Motor neuron (in vitro differentiated cells): ENCODE measurements at places on chromosomes 3 and 15. TPM values are rescaled to one million over a fixed set of nuclear protein-coding genes. Genes with fewer than 3 reads are reported as not detected.
A peak's percentile ranks its signal among the peaks of the same experiment; 100 is the strongest.

- no peak for ATAC-seq
Measured at GRCh38 chr3:37149257-37149656, 25.1 kb downstream of the LRRFIP2 start.

DNA sequence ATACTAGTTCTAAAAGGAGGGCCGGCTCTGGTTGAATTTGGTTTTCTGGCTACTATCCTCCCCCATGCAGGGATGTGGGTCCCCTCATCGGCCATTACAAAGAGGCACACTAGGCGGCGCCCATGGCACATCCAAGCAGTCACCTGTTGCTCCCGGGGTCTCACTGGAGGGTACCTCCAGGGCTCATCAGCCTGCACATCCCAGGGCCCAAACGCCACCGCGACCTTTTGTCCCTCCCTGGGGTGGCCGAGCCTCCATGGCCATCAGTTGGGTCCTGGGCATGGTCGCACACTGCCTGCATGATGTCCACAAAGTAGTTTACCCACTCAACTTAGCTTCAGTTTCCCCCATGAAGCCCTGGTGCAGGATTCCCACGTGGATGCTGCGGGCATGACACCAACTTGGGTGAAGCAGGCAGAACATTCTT is 28.3 kb downstream of the IDH3A start:
- peak; percentile 55 for ATAC-seq

PLEKHO2 gene
- total RNA-seq = 9.3 and 13.3 TPM in 2 replicates

- ATAC-seq = no peak
Measured at GRCh38 chr15:70269311-70269911, 171.7 kb upstream of the TLE3 start.

- no peak for ATAC-seq
Measured at GRCh38 chr3:52146811-52147210, 7.4 kb downstream of the POC1A start.

GRCh38 chr3:148459931-148460513 is 237.7 kb upstream of the AGTR1 start:
- ATAC-seq = no peak

DNA sequence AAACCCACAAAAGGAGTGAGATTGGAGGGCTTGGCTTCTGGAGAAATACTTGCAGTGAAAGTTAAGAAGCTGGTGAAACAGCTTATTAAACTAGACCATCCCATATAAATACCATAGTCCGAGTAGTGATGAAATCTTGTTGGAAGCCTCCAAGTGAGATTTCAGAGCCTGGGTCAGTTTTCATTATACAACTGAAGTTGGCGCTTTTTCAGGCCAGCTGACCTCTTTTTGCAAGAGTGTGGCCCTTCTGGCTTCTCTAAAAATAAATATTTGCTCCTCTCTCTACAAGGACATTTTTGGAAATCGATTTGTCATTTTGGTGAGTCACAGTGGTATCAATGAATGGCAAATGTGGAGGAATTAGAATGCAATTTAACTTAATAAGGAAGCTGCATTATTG is 51.2 kb upstream of the THRB start:
- no peak for ATAC-seq

DNA sequence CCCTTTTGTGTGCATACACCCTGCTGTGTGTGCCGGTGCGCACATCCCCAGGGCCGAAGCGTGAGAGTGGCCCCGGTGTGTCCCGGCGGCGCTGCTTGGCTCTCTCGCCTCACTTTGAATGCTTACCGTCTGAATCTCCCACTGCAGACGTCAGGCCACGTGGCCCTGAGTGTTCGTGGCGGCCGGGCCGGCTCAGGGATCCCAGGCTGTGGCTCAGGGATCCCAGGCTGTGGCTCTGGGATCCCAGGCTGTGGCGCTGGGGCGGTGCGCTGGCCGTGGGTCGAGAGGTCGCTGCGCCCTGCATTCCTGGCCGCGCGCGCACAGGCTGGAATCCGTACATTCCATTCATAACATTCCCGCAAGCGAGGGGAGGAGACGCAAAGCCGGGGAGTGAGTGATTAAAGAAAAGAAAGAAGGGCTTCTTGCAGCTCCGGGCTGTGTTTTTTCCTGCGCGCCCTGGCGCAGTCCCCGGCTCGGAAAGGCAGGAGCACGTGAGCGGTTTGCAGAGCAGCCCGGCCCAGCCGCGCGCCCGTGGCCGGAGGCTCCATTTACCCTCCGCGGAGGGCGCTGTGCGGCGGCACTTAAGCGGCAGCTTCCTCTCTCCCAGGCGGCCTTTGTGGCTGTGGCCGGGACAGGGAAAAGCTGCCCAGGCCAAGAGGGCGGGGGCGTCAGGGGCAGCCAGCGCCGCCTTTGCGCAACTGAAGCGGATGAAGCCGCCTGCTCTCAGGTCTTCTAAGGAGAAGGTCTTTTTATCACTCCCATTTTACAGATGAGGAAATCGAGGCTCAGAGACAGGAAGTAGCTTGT is 87.0 kb upstream of the ALDH1L1 start:
- ATAC-seq = peak; percentile 88

LARP6 gene
- total RNA-seq = 18.4 and 26.4 TPM in 2 replicates

DNA sequence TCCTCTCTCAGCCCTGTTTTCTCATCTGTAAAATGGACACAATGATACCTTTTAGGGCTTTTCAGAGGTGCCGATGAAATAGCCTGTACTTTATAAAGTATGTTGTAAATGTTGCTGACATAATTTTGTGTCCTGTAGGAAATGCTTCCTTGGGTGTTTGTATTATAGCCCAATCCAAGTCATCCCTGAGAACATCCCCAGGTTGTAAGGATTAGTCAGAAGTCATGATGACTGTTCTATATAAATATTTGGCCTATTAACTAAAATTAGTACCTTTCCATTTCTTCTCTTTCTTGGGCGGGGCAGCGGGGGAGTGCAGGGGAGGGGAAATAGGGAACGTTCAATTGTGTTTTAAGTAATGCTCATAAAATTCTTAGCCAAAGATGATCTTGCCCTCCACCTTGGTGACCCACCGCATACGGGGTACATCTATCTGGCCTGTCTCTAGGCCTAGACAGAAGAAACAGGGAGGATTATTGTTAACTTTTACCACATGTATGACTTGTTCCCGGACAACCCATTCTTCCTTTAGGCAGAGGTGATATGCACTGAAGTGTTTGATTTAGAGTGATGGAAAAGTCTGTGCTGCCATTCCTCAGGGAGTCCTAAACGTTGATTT is 120.7 kb downstream of the VGLL4 start:
- no peak for ATAC-seq

NEK4 gene
- 18.2 and 19.1 TPM in 2 replicates for total RNA-seq

DNA sequence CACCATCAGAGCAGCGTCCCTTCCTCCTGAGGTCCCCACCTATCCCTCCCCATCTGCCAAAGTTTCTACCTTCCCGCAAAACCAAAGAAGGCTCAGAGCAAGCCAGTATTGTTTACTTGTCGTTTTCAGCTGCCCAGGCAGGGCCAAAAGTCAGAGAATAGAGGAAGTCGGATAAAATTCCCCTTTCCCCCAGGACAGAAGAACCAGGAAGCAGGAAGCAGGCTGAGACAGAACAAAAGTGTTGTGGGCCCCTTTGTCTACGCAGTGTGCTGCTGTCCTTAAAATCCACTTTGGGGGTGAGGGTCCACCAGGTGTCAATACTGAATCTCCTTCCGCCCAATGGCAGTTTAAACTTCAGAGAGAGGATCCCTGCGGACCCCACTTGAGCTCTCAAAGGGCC is 18.5 kb upstream of the RPL32 start:
- no peak for ATAC-seq

TMC3 gene
- 0.07 TPM in 1 of 2 replicates, not detected in the other for total RNA-seq

DNA sequence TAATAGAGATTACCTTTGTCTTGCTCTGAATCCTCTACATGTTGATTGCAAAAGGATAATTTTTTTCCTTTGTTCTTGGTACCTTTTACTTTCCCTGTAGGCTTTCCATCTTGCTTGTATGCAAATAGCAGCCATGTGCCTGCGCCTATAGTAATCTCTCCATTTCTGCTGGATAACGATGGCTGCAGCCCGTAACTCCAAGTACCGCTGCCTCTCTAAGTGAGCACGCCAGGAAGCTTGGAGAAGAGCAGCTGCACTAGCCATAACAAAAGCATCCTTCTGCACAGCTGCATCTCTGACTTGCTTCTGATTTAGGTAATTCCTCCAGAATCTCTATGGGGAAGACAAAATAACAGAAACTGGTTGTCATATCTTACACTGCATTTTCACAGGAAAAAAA is 89.3 kb downstream of the NR2E3 start:
- no peak for ATAC-seq

- peak; percentile 99 for ATAC-seq
Measured at GRCh38 chr3:128950223-128950938, 43.5 kb downstream of the CFAP92 start.

GRCh38 chr3:4818986-4819693 is 160.1 kb upstream of the BHLHE40 start:
- no peak for ATAC-seq

DNA sequence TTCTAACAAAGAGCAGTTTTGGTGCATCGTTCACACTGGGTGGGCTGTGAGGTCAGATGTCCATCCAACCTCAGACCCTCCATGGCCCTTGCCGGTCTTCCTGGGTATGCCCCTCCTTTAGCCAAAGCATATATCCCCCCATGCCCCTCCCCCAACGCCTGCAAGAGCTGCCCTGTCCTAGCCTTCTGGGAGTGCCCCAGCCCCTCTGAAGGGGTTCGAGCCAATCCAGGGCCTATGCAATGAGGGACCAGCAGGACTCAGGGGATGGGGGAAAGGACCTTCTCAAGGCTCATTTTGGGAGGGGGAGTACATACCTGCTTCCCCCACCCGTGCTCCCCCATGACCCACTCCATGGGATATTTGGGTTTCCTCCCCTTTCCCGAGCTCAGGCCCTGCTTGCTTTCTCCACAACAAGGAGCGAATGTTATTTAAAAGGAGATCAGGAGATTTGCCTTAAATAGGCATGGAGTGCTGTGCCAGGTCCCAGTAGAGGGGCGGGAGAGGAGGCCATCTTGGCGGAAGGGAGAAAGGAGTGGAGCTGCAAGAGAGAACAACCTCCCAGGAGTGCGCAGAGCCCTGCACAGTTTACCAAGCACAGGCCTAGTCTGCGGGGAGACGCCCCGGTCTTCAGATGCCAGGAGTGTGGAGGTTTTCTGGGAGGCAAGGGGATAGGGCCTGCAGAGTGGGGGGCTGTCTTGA is 18.2 kb downstream of the PIF1 start:
- no peak for ATAC-seq

MESP1 gene
- total RNA-seq = 1.1 and 2.1 TPM in 2 replicates

DNA sequence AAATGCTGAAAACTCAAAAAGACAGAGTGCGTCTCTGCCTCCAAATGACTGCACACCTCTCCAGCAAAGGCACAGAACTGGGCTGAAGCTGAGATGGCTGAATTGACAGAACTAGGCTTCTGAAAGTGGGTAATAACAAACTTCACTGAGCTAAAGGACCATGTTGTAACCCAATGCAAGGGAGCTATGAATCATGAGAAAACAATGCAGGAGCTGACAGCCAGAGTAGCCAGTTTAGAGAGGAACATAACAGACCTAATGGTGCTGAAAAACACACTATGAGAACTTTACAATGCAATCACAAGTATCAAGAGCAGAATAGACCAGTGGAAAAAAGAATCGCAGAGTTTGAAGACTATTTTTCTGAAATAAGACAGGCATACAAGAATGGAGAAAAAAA is 10.1 kb upstream of the AVEN start:
- ATAC-seq = peak; percentile 78

DNA sequence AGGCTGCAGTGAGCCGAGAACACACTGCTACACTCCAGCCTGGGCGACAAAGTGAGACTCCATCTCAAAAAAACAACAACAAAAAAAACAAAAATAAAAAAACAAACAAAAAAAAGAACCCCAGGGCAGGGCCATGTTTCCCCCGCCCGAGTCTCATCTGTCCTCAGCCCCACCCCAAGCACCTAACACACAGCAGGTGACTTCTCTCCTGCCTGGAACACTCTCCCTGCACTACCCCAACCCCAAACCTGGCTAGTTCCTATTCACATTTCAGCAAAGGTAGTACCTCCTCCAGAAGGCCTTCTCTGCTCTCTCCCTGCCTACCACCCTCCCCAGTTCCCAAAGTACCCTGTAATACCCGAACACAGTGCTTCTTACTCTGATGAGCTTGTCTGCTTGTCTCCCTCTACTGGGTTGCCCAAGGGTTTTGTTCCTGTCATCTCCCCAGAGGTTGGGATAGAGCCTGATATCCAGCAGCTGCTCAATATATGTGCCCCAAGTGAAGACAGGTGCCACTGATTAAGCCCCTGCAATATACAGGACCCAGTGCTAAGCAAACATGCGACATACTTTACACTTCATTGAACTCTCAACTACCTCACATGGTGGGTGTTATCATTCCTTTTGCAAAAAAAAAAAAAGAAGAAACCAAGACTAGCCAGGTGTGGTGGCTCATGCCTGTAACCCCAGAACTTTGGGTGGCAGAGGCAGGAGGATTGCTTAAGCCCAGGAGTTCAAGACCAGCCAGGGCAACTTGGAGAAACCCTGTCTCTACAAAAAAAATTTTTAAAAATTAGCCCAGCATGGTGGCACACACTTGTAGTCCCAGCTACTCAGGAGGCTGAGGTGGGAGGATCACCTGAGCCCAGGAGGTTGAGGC is 103.6 kb downstream of the DAPK2 start:
- no peak for ATAC-seq

- no peak for ATAC-seq
Measured at GRCh38 chr3:129341331-129342141, 62.9 kb downstream of the HMCES start.

GPR15 gene
- not detected in 2 replicates for total RNA-seq

XYLB gene
- total RNA-seq = 4.4 and 5.6 TPM in 2 replicates

PTH1R gene
- 7.8 and 14.3 TPM in 2 replicates for total RNA-seq

DNA sequence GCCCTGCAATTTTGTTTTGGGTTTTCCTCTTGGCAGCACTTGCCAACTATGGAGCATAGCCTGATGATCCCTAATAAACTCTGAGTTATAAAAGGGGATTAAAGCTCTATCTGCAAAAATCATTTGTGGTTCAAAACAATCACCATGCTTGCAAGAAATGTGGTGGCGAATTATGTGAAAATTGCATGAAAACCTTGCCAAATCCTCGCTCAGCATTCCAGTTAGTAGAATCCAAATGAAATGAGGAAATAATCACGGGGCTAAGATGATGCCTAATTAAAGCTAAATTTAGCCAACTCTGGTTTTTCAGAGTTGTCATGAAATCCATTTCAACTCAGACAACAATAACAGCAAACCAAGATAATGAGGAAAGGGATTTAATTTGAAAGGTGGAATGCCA is 73.0 kb upstream of the PROK2 start:
- ATAC-seq = no peak

DNA sequence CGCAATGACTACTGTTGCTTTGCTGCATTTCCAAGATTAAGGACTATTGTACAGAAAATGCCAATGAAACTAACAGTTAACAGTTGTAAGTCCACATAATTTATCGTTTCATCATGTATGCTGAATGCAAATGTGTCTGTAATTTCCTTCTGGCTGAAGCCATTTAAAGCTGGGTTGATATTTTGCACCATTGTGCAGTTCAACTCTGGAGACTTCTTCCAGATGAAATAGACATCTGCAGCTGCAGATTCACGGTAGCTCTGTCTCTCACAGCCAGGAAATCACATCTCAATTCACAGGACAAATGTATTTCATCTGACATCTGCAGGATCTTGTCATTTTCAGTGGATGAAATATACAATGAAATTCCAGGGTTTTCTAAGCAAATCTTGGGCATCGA is 145.4 kb downstream of the CHL1 start:
- ATAC-seq = no peak

ARNT2 gene
- total RNA-seq = 10.8 and 11.2 TPM in 2 replicates
